Parietal lobe (tissue), 2 donors: ENCODE measurements at places on chromosomes 2 and 18. TPM values are rescaled to one million over a fixed set of nuclear protein-coding genes. Genes with fewer than 3 reads are reported as not detected.

SH3RF3 gene
- total RNA-seq, result 22.5 TPM

GDF7 gene
- total RNA-seq, result 0.31 TPM

CCDC178 gene
- total RNA-seq, result 0.31 TPM

FOXD4L1 gene
- 0.63 TPM for total RNA-seq

KIF3C gene
- total RNA-seq, result 155 TPM

FASTKD2 gene
- 54.8 TPM for total RNA-seq

RNF152 gene
- 82.9 TPM for total RNA-seq

FBXO41 gene
- 28.8 TPM for total RNA-seq

RAPH1 gene
- 67.0 TPM for total RNA-seq

ASAP2 gene
- 72.6 TPM for total RNA-seq

LYPD1 gene
- total RNA-seq, result 25.4 TPM

NBEAL1 gene
- total RNA-seq, result 107 TPM

RTP5 gene
- 3.1 TPM for total RNA-seq

C18orf32 gene
- 41.6 TPM for total RNA-seq

MZT2A gene
- total RNA-seq, result 47.0 TPM

BBS5 gene
- total RNA-seq, result 21.9 TPM

CDK5R2 gene
- 11.9 TPM for total RNA-seq

NIF3L1 gene
- 34.4 TPM for total RNA-seq

FIGN gene
- total RNA-seq, result 4.4 TPM

CETN1 gene
- total RNA-seq, result not detected

ZNF804A gene
- total RNA-seq, result 24.1 TPM

ESPNL gene
- total RNA-seq, result not detected

CRACDL gene
- total RNA-seq, result 0.94 TPM

SLC9A4 gene
- total RNA-seq, result 0.63 TPM

SULT1C4 gene
- total RNA-seq, result 11.9 TPM

NOL4 gene
- 160 TPM for total RNA-seq

MSTN gene
- 1.3 TPM for total RNA-seq

MROH2A gene
- not detected for total RNA-seq
